HepG2 (cell line): ENCODE measurements at places on chromosomes 12 and 14.

DNA sequence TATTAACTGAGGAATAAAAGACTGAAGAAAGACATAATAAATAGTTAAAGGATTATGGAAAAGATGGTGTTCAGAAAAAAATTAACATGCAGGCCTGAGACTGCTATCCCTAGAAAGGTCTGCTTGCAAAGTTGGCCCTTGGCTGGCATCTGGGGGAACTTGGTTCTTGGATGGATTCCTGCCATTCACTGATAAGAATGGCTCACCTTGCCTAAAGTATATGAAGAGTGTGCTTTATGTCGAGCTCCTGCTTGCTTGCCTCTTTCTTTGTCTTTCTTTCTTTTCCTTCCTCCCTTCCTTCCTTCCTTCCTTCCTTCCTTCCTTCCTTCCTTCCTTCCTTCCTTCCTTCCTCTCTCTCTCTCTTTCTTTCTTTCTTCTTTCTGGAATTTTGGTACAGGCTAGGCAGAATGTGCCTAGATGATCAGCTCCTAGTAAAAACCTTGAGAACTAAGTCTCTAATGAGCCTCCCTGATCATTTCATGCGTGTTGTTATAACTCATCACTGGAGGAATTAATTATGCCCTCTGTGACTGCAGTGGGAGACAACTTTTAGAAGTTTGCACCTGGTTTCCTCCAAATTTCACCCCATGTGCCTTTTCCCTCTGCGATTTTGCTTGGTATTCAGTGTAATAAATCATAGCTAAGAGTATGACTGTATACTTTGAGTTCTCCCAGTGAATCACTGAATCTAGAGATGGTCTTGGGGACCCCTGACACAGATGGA lies 44.7 kb downstream of the IFT81 start:
- no peak for DNase-seq

DNA sequence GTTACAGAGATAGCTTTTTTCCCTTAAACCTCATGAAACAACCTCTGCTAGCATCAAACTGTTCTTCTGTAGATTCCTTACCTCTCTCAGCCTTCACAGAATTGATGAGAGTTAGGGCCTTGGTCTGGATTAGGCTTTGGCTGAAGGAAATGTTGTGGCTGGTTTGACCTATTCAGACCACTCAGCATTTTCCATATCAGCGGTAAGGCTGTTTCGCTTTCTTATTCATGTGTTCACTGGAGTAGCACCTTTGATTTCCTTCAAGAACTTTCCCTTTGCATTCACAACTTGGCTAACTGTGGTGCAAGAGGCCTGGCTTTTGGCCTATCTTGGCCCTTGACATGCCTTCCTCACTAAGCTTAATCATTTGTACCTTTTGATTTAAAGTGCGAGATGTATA lies 50.7 kb upstream of the NRXN3 start:
- DNase-seq: no peak

DNA sequence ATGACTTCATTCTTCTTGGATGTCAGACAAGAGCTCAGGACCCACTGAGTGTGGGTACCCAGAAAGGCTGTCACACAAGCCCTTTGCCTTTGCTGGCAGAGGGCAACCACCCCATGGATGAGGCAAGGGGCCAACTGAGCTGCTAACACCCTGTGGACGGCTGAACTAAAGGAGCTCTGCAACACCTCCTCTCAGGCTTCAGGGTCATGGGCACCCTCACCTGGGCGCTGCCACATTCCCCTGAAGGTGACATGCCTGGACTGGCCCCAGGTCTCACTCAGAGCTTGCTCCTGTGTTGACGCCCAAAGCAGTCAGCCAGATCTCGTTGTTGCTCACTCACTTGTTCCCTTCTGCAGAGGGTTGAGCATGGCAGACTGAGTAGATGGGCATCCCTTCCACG lies 336.8 kb upstream of the TMEM132C start:
- DNase-seq: no peak

GRCh38 chr14:36356862-36357261 lies 36.4 kb upstream of the MBIP start:
- DNase-seq: no peak

- DNase-seq: no peak
Measured at GRCh38 chr14:71168564-71169427, 261.5 kb downstream of the PCNX1 start.

DNA sequence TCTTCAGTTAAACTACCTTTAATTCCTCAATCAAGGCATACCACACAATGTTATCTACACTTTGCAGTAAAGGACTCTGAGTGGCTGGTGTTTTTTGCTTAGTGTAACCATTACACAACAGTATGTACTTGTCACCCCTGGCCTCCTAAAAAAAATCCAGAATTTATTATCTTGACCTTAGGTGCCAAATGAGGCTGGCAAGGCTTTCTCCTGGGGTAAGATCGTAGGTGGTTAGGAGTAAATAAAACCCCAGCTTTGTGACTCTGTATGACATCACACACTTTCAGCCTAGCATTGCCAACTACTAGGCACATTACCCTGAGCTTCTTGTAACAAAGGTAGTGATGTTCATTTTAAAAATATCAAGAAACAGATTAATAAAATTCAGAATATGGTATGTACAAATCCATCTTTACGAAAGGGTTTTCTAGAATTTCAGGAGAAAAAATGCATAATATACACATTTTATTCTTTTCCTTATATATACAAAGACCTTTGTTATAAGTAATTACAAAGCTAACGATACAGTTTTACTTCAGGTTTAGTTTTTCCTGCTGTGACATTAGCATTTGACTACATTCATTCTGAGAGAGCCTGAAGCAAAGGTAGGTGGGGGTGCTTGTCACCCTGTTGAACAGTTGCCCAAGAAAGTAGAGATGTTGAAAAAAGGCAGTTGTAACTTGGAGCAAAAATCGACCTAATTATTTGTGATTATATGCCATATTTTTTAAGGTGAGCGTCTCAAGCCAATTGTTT lies 13.5 kb downstream of the TCL1A start:
- DNase-seq: no peak

DNA sequence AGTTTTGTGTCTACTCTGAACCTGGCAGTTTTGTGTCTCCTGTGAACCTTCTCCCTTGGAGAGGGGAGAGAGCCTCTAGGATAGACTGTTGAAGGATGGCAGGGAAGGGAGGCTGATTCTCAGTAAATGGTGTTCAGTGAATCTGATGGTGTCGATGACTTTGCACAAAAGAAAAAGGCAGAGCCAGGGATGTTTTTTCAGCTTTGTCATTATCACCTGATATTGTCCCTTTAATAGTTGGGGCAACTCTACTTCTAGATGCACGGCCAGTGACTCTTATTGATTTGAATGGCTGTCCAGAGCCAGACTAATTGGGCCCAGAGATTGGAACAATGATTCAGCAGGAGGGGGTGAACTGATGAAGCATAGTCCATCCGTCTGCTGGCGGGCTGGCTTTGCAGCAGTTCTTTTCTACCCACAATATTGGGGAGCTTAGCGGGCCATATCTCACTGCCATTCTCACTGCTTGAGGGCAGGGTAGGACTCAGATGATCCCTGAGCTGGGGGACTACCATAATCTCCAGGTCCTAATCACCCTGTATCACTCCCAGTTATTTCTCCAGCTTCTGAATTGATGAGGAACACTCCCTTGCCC lies 93.1 kb downstream of the ADCK1 start:
- DNase-seq: no peak

DNA sequence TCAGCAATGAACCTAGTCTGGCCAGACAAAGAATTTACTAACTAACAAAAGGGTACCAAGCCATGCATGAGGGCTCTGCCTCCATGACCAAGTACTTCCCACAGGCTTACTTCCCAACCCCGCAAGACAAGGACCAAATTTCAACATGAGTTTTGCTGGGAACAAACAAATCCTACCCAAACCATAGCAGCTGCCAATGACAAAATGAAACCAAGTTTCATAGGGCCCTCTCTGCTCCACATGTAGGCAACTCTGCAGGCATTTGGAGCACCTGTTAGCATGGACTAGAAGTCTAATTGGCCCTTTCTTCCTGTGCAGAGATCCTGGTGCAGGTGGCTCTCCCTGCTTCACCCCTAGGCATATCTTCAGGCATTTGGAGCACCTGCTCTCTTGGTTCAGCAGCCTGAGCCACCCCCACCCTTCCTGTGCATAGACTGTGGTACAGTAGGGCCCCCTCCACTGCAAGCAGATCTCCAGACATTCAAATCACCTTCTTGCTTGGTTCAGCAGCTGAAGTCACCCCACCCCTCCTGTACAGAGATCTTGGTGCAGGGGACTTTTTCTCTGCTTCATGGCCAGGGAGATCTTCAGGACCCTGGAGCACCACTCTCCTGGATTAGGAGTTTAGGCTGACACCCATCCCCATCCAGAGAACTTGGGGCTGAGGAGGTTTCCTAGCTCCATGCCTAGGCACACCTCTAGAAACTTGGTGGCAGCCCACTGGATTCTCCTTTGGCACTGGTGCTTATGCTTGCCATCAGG lies 308.7 kb downstream of the RPAP3 start:
- no peak for DNase-seq

- DNase-seq: no peak
Measured at GRCh38 chr12:128513831-128514230, 246.9 kb downstream of the TMEM132C start.

- DNase-seq: no peak
Measured at GRCh38 chr14:101716956-101717662, 44.4 kb upstream of the PPP2R5C start.
